ENCODE measurements at places on chromosomes 5 and 9. TPM values are rescaled to one million over a fixed set of nuclear protein-coding genes. Genes with fewer than 3 reads are reported as not detected.

The TAF11L10 gene
- not detected for total RNA-seq

The C5orf47 gene
- total RNA-seq = not detected

The ROR2 gene
- not detected for total RNA-seq

The PCDHGA10 gene
- total RNA-seq = 0.31 TPM

The SUSD1 gene
- total RNA-seq = 2.5 TPM

The CCNI2 gene
- 10.0 TPM for total RNA-seq

The SLC23A1 gene
- 0.34 TPM for total RNA-seq

The SPINK4 gene
- total RNA-seq = not detected

- H3K36me3 ChIP-seq = no peaks in the 10 kb centered on the region
- no peaks in the 10 kb centered on the region for H3K4me1 ChIP-seq
- peaks cover 1% of the 10 kb centered on the region for H3K27me3 ChIP-seq
- DNase-seq = no peak
- H3K27ac ChIP-seq = no peak overlapping the region
Observed at GRCh38 chr9:81289622-81290021, 399.7 kb downstream of the TLE1 start.

DNA sequence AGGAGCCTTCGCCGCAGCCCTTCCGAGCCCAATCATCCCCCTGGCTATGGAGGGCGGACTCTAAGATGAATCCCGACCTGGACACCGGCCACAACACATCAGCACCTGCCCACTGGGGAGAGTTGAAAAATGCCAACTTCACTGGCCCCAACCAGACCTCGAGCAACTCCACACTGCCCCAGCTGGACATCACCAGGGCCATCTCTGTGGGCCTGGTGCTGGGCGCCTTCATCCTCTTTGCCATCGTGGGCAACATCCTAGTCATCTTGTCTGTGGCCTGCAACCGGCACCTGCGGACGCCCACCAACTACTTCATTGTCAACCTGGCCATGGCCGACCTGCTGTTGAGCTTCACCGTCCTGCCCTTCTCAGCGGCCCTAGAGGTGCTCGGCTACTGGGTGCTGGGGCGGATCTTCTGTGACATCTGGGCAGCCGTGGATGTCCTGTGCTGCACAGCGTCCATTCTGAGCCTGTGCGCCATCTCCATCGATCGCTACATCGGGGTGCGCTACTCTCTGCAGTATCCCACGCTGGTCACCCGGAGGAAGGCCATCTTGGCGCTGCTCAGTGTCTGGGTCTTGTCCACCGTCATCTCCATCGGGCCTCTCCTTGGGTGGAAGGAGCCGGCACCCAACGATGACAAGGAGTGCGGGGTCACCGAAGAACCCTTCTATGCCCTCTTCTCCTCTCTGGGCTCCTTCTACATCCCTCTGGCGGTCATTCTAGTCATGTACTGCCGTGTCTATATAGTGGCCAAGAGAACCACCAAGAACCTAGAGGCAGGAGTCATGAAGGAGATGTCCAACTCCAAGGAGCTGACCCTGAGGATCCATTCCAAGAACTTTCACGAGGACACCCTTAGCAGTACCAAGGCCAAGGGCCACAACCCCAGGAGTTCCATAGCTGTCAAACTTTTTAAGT, 819 bp downstream of the ADRA1B start:
- peak overlapping the region; percentile 73 for H3K4me3 ChIP-seq
- no peak for DNase-seq
- peaks cover 10% of the 10 kb centered on the region for H3K4me1 ChIP-seq

GRCh38 chr9:91898451-91899218, 51.4 kb downstream of the ROR2 start:
- H3K27me3 ChIP-seq = peaks cover 23% of the 10 kb centered on the region
- no peaks in the 10 kb centered on the region for H3K36me3 ChIP-seq
- peaks cover 3% of the 10 kb centered on the region for H3K4me1 ChIP-seq
- no peak overlapping the region for H3K4me3 ChIP-seq
- no peak for DNase-seq
- no peak overlapping the region for H3K27ac ChIP-seq

GRCh38 chr9:77816641-77817341, 168.7 kb upstream of the GNA14 start:
- DNase-seq = no peak
- H3K36me3 ChIP-seq = peaks cover 41% of the 10 kb centered on the region
- H3K27me3 ChIP-seq = no peaks in the 10 kb centered on the region
- no peak overlapping the region for H3K4me3 ChIP-seq

DNA sequence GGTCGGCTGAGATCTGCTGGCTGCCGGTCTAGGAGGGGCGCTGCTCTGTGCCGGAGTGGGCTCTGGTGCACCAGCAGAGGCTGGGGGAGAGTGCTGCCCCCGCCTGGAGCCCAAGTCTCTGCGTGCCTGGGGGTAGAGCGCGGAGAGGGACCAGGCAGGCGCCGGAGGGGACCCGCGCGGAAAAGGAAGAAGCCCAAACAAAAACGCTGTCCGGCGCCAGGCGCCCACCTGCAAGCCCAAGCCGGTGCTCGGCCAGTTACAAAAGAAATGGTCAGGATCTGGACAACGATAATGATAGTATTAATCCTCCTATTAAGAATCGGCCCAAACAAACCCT, 571 bp upstream of the S1PR3 start:
- no peak for DNase-seq
- H3K27me3 ChIP-seq = peaks cover 35% of the 10 kb centered on the region
- peaks cover 25% of the 10 kb centered on the region for H3K4me1 ChIP-seq
- H3K36me3 ChIP-seq = no peaks in the 10 kb centered on the region
- H3K4me3 ChIP-seq = peak overlapping the region; percentile 67

- no peaks in the 10 kb centered on the region for H3K4me1 ChIP-seq
- no peak for DNase-seq
- no peaks in the 10 kb centered on the region for H3K36me3 ChIP-seq
- H3K27me3 ChIP-seq = no peaks in the 10 kb centered on the region
Observed at GRCh38 chr5:94698197-94698596, 79.7 kb downstream of the SLF1 start.

DNA sequence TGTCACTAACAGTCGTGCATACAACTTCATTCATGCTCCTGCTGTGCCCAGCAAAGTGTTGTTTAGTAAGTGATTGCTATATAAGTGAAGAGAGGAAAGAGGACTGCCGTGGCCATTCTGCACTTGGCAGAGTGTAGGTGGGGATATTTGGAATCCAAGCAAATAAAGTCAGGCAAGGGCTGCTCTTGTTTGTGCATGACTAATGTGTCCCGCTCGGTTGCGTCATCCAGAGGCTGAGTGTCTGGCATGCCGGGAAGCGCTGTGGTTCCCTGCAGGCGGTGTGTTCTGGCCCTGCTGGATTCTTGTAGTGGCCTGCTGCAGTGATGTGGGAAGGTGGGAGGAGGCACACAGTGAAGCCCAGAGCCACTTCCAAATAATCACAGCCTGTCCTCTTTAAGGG, 136.9 kb upstream of the ANKH start:
- H3K27ac ChIP-seq = no peak overlapping the region
- H3K4me3 ChIP-seq = no peak overlapping the region
- H3K27me3 ChIP-seq = peaks cover 3% of the 10 kb centered on the region
- H3K4me1 ChIP-seq = peaks cover 2% of the 10 kb centered on the region
- no peak for DNase-seq
- H3K36me3 ChIP-seq = no peaks in the 10 kb centered on the region

DNA sequence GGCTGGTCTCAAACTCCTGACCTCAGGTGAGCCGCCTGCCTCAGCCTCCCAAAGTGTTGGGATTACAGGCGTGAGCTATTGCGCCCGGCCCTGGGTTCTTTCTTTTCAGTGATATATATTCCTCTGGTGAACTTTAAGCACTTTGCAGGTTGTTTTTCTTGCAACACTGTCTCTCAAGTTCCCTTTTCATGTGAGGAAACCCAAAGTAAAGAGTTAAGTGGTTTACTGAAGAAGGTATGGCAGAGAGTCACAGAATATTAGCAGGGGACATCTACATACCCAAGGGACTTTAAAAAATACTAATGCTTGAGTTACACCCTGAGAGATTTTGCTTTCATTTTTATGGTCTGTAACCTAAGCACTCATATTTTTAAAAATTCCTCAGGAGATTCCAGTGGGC, 6.7 kb upstream of the GAPT start:
- no peak for DNase-seq
- H3K27me3 ChIP-seq = peaks cover 16% of the 10 kb centered on the region
- no peak overlapping the region for H3K4me3 ChIP-seq
- H3K27ac ChIP-seq = no peak overlapping the region

- H3K27ac ChIP-seq = peak overlapping the region; percentile 96
- no peaks in the 10 kb centered on the region for H3K27me3 ChIP-seq
- peak; percentile 23 for DNase-seq
Observed at GRCh38 chr5:14593326-14594021, 11.9 kb downstream of the OTULINL start.

DNA sequence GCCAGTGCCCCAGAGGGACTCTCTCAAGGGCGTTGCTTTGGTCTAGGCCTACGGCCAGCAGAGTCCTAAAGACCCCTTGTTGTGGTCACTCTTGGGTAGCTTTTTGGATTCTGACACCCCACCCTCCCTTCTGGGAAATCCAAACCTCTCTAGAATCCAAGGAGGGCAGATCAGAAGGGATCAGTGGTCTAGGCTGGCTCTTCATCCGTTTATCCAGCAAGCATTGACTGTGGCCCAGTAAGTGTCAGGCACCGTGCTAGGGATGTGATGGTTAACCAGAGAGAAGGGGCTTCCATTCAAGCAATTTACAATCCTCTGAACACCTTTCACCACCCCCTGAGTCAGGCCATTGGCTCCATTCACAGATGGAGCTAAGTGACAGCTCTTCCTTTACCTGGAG, 181.1 kb downstream of the PTTG1 start:
- H3K27ac ChIP-seq = no peak overlapping the region
- H3K4me1 ChIP-seq = no peaks in the 10 kb centered on the region
- no peaks in the 10 kb centered on the region for H3K36me3 ChIP-seq

GRCh38 chr5:100803397-100803796, 99.7 kb downstream of the ST8SIA4 start:
- H3K27me3 ChIP-seq = no peaks in the 10 kb centered on the region
- no peaks in the 10 kb centered on the region for H3K4me1 ChIP-seq
- no peak for DNase-seq
- H3K27ac ChIP-seq = no peak overlapping the region
- H3K4me3 ChIP-seq = no peak overlapping the region
